Metanephros (tissue), 2 donors: ENCODE measurements at places on chromosomes 7 and 10. TPM values are rescaled to one million over a fixed set of nuclear protein-coding genes. Genes with fewer than 3 reads are reported as not detected.

HOGA1 gene
- total RNA-seq: 26.2 TPM

CYP2C19 gene
- total RNA-seq: 0.18 TPM

GIMAP5 gene
- 17.0 TPM for total RNA-seq

NPC1L1 gene
- total RNA-seq: 1.2 TPM

LAMTOR4 gene
- 83.1 TPM for total RNA-seq

MET gene
- 42.0 TPM for total RNA-seq

GPR158 gene
- total RNA-seq: 0.18 TPM

EFCAB10 gene
- not detected for total RNA-seq

SMNDC1 gene
- 14.1 TPM for total RNA-seq
